Activated CD8-positive, alpha-beta T cell treated with anti-CD3 and anti-CD28 coated beads for 36 hours (primary cell): ENCODE measurements at places on chromosomes 3 and 15. TPM values are rescaled to one million over a fixed set of nuclear protein-coding genes. Genes with fewer than 3 reads are reported as not detected.
A peak's percentile ranks its signal among the peaks of the same experiment; 100 is the strongest.

GRCh38 chr15:61762676-61763075 is 297.6 kb downstream of the VPS13C start:
- DNase-seq = no peak

DNA sequence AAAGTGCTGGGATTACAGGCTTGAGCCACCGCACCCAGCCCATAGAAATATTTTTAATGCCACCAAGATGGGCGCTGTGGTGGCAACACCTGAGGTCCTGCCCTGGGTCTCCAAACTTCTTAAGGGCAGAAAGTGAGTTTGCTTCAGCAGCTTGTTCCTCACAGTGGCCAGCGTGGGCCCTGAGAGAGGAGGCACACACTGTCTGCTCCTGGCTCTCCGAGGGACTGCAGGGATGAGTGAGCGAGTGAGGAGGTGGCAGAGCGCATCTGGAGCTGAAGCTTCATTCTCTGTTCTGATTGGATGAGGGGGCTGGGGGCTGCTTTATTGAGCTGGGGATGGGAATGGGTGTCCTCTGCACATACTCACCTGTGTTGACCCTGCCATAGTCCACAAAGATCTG is 57.6 kb upstream of the RAB6B start:
- DNase-seq = no peak

DNA sequence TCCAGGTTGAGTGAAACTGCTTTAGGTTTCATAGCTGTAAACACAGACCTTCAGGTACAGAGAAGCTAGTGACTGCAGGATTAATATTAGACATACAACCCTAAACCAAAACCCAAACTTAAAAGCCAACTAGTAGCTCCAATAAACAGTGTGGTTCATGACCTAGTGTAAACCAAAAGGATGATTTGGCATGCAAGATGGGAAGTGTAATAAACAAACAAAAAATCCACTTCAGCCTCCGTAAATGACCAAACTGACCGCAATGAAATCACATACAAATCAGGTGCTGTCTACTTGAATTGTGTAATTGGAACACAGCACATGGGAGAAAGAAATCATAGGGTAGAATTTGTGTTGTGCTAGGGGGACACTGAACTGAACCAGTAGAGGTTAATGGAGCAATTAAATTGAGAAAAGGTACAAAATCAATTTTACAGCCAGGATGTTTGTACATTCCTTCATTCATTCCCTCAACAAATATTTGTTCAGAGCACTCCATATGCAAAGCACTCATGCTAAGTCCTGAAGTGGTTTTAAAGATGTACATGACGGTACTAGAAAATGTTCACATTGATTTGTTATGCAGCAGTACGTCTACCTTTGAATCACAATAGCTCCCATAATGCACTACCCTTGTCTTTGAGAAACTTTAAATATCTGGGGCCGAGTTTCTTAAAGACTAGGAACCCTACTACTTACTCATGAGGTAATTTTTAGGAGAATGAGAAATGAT is 21.4 kb upstream of the CHST2 start:
- no peak for DNase-seq

- DNase-seq = no peak
Observed at GRCh38 chr3:99997293-99997692, 117.0 kb downstream of the FILIP1L start.

DNA sequence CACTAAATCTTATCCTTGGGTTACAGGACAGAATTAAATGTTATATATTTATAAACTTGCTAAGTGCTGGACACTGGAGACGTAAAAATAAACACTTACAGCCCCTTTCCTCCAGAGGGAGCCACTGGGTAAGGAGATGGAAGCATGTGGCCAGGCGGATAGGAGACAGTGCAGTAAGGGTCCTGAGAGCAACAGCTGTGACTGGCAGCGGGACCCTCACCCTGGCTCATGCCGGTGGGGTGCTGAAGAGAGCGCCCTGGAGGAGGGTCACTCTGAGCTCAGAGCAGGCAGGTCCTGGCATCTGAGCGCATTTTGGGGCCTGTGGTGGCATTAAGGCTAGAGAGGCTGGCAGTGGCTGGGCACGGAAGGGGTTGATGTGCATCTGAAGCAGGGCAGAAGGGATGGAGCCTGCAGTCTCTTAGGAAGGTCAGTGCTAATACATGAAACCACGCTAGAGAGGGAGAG is 16.0 kb downstream of the SEC61A1 start:
- DNase-seq = peak; percentile 50

- no peak for DNase-seq
Observed at GRCh38 chr3:69542805-69543429, 157.0 kb upstream of the FRMD4B start.

DNA sequence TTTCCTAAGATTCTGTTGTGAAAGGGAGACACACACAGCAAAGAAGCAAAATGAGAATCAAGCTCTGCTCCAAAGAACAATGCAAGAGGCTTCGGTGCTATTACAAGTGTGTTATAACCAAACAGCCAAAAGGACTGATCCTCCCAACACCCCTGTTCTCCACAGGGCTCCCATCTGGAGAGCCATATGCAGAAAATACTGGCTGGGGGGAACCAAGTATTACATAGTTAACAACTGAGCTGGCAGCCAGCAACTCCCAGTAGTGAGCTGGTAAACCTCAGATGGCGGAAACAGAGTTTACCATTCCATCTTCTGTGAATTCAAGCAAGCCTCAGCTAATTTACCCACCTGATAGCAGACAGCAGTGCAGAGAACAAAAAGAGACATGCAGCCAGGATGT is 156.4 kb downstream of the NTRK3 start:
- DNase-seq = no peak

DNA sequence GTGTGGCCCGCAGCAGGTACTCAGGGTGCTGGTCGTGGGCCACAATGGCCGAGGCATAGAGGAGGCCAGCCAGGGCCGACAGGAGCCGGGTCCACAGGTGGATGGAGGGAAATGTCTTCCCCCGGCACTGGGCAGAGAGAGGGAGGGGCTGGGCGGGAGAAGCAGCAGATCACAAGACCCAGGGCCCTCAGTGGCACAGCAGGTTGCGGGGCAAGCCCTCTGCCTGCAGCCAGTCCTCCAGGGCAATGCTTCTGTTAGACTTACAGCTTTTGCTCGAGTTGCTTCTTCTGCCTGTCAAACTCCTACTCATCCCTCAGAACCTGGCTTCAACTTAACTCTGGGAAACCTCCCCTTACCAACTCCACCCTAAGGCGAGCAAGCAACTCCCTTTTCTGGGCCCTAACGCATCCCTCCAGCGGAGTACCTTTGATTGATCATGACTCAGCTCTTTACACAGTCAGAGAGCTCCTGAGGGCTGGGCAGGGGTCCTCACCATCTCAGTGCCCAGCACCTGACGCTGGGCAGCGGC is 16.0 kb downstream of the TMEM44 start:
- no peak for DNase-seq

DNA sequence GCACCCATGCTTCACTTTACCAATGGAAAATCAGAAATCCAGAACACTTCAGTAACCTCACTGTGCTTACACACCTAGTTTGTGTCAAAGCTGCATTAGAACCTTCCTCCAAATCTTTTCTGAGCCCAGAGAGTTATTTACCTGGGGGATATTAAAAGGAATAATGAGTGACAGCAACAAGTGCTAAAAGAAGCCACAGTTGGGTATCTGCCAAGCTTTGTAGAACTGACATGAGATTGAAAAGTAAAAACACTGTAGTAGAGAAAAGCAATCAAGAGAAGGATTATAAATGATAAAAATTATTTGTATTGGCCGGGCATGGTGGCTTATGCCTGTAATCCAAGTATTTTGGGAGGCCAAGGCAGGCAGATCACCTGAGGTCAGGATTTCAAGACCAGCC is 8.8 kb upstream of the TBC1D23 start:
- DNase-seq = no peak

DNA sequence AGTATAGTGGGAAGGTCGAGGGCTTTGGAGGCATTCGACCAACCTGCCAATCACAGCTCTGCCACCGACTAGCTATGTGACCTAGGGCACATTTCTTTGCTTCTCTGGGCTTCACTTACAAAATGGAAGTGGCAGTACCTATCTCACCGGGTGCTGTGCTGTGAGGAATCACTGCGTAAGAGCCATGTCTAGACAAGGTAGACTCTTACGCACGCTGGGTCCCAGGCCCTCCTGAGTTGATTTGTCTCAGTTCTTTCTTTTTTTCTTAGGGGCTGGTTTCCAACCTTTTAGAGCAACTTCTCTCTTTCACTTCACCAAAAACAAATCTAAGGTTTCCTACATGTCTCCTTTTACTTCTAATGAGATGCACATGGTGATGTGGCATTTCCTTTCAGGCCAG is 18.8 kb downstream of the CA12 start:
- DNase-seq = no peak

DNA sequence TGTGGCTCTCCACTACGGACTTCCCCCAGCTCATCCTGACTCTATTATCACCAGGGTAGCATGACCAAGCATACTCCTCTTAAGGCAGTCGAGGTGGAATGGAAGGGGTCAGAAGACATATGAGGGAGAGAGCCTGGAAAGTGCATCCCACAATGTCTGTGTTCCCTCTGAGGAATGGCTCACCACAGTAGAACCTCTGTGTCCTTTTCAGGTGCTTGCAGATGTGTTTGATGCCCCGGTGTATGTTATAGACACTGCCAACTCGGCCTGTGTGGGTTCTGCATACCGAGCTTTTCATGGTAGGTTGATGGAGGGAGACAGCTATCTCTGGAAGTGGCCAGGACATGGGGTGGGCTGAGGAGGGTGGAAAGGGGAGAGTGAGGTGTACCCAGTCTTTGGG is 50.3 kb downstream of the XYLB start:
- DNase-seq = no peak

GRCh38 chr3:172069478-172069877 is 30.1 kb downstream of the FNDC3B start:
- no peak for DNase-seq

GRCh38 chr3:59310736-59311135 is 260.9 kb upstream of the CFAP20DC start:
- no peak for DNase-seq

GRCh38 chr3:17078926-17079465 is 194.2 kb downstream of the PLCL2 start:
- no peak for DNase-seq

DNA sequence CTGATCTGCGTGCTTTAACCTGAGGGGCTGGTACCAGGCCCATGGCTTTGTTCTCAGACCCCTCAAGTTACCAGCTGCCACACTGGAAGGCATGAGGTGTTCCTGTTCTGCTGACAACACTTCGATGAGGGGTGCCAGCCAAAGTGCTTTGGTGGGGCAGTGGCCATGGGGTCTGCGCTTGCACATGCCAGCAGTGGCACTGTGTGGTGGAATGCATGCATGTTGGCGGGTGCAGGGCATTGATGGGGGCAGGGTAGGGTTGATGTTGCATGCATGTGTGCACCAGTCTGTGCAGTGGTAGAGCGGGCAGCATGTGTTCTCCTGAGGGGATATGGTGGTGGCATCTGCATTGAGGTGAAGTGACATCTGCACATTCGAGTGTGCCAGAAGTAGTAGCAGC is 497.0 kb downstream of the SQOR start:
- no peak for DNase-seq

The FAN1 gene
- 15.7 TPM for total RNA-seq

The RAB6B gene
- total RNA-seq = 2.0 TPM

The NEO1 gene
- 3.1 TPM for total RNA-seq

The C2CD4A gene
- total RNA-seq = 1.0 TPM

The CD96 gene
- total RNA-seq = 142 TPM

The COL6A5 gene
- total RNA-seq = not detected
